ENCODE measurements at places on chromosomes 12 and 14.

DNA sequence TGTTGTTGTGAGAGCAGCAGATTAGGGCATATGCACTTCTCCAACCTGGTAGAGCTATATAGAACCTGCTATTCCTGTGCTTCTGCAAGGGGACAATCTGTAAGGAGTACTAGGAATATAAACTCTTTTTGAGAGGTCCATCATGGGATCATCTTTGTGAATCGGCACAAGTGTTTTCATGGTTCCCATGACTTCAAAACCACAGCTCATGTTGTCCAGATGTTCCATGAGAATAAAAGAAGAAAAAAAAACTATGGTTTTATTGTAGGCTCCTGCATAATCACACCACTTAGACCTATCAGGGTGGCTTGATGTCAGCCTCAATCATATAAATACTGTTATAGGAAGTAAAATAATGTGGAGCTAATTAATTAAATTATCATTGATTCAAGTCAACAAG lies 311.4 kb upstream of the ATP2B1 start:
- no peak for DNase-seq

DNA sequence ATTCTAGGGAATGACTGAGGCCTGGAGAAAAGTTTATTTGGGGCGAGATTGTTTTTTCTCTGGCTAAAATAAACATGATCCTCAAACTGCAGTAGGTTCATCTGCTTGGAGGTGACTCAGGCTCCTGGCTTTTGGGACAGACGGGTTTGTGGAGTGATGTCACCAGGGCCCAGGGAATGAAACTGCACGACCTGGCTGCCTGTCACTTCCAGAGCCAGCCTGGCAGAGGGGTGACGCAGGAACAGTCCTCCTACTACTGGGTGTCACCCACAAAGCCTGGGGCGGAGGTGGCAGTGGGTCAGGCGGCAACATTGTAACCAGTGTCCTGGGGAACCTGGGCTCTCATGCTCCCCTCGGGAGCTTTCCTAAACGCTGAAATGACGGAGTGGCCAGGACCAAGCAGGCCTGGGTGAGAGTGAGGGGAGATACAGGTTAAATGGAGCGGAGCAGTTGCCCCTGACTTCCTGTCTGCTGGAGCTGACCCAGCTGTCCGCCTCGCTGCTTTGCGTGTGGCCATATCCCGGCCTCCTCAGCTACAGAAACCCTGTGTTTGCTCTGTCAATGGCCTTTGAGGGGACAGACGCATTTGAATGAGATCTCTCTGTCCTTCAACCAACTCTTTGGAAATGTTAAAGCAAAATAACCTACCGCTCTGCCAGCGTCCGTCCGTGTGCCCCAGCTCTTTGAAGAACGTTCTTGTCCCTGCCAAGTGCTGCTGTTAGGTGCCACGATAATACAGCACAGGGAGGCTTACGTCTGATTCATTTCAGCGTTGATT lies 6.5 kb downstream of the HIP1R start:
- no peak for DNase-seq

GRCh38 chr12:81401241-81401640 lies 323.4 kb downstream of the ACSS3 start:
- no peak for DNase-seq

GRCh38 chr12:32522331-32523221 lies 123.2 kb downstream of the FGD4 start:
- DNase-seq: no peak

GRCh38 chr12:65121049-65121955 lies at the start of gene WIF1:
Gene WIF1 (minus strand): TSS chr12:65121305. CDS start chr12:65121191, 114 bp downstream.
- peak; percentile 29 for DNase-seq

- no peak for DNase-seq
These were observed 40.5 kb downstream of the RESF1 start for GRCh38 chr12:31999692-32000091.

GRCh38 chr14:70082394-70082793 lies 106.4 kb downstream of the SLC8A3 start:
- DNase-seq: no peak
